ENCODE measurements at places on chromosomes 12 and 14.

DNA sequence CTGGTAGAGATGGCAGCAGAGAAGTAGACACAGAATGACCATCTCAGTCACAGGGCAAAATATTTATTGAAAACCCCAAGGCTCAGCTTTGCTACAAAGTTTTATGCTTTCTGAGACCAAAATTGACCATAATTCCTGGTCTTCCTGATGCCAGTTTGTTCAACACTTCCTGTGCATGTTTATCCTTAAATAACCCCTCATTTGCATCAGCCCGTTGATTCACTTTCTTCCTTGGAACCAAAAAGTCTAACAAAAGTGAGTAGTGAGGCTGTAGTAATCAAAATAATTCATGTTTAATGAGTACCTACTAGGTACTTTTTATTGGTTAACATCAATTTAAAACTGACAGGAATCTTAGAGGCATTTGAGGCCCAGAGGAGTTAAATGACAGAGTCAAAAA lies 51.7 kb downstream of the TRHDE start:
- no peak for DNase-seq

- DNase-seq: no peak
Measured at GRCh38 chr12:96402061-96402460, 1.8 kb upstream of the CDK17 start.

DNA sequence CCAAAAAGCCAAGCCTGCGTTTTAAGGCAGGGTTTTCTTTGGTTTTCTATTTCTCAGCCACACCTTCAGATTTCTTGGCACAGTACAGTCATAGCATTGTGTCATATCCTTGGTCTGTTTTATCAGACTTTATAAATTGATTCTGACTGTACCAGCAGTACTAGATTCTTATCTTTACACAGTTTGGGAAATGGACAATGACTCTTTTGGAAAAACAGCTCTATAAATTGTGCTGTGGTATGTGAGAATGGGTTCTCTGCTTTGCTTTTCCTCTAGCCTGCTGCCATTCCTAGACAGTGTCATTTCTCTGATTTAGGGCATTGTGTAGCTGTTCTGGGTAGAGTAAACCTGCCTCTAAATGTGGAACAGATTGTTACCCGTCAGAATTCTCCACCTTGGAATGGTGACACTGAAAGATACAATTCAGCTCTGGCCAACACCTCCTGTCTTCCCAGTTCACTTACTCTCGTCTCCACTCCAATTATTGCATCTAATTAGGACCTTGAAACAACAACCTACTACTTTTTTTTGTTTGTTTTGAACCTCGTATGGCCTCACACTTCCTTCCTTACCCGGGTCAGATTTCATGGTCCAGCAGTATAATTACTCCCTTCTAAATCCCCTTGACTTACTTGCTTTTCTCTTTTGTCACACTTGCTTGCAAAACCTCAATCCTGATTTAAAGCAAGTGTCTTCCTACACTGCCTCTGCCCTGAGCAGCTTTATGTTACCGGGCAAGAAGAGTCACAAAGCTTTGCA lies 226.3 kb downstream of the ERC1 start:
- no peak for DNase-seq

GRCh38 chr12:27685274-27685673 lies 11.0 kb upstream of the REP15 start:
- no peak for DNase-seq

DNA sequence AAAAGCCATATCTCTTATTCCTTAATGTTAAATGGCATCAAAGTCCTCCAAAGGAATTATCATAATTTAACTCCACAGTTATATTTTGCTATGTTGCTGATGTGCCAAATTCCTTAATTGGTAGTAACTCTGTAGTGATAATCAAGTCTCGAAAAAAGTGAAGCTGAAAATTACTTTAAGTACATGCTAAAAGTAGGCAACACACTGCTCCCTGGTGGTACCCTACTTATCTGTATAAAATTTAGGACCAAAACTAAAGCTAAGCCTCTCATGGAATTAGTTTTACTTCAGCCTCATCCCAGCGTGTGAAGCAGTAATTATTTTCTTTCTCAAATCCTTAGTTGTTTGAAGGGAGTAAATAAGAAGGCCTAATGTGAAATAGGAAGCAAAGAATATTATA lies 132.8 kb downstream of the TTLL5 start:
- no peak for DNase-seq

DNA sequence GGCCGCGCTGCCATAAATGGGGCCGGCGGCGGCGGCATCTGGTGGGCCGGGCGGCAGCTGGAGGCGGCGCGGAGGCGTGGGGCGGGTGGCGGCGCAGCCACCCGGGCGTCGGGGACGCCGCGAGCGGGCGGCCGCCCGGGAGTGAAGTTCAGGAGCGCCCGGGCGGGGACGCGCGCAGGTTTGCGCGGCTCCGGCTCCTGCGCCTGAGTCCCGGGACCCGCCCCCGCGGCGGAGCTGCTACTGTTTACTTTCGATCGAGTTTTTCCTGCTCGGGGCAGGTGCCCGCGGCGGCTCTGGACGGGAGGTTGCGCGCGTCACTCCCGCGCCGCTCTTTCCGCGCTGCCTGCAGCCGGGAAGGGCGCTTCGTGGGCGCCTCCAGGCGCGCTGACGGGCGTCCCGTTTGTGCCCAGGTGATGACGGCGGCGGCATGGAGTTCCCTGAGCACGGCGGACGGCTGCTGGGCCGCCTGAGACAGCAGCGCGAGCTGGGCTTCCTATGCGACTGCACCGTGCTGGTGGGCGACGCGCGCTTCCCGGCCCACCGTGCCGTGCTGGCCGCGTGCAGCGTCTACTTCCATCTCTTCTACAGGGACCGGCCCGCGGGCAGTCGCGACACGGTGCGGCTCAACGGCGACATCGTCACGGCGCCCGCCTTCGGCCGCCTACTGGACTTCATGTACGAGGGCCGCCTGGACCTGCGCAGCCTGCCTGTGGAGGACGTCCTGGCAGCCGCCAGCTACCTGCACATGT lies at the start of gene ZBTB42:
TSS of gene ZBTB42 (plus strand) at position 331 of the 749 bp plus-strand sequence. CDS start at position 428, 97 bp downstream.
- peak; percentile 38 for DNase-seq

GRCh38 chr12:40793471-40793870 lies 101.2 kb downstream of the CNTN1 start:
- no peak for DNase-seq

DNA sequence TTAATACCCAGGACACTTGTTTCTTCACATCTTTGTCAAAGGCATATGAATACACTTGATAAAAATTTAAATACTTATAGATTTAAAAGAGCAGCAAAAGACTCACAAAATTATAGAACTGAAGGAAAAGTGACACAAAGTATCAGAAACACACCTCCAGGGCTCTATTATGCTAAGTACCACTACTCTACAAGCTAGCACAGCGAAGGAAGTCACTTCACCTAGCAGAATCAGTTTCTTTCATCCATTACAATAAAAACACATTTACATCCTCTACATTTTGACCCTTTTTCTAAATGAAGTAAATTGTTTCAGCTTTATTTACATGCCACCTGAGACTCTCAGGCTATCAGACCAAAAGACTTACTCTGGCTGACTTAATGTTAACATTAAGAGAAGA lies 26.6 kb upstream of the PTPRB start:
- no peak for DNase-seq

DNA sequence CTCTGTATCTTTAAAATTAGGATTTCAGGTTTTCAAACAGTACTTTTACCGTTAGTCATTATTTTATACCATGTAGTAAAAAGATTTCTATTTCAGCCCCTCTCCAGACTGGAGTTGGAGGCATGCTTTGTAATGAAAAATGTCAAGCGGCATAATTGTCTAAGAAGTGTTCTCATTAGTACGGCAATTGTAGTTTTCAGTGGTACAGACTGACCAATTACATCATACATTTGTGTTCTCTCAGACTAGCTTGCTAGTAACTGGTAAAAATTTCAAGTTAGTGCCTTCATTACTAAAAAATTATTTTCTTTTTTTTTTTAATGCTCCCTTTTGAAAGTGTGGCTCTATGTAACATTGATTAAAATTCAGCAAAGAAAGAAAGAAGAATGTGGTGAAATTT lies 4.5 kb downstream of the USP30 start:
- DNase-seq: no peak

GRCh38 chr12:94909663-94910062 lies 93.8 kb downstream of the NDUFA12 start:
- no peak for DNase-seq

DNA sequence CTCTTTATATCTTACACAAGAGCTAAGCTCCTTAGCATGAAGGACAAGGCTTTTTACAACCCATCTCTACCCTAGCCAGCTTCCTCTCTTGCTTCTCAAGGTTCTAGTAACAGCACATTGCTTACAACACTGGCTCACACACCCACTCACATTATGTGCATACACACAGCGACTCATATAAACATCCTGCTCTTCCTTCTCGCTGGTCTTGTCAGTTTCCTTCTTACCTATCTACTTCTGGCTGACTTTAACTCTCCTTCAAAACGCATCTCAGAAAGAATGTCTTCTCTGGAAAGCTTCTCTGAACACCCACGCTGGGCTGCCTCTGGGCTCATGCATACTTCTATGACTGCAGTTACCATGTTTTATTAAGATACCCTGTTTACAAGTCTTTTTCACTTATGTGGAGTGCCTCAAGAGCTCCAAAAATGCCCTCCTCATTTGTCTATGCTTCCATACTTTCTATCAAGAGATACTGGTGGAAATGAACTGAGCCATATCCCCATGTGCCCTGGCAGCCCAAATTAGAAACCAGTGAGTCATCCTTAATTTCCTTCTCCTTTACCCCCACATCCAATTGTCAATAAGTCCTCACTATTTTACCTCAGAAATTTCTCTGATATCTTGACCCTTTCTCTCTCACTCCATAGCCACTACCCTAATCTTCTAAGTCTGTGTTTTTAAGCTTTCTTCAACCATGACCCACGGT lies 126.9 kb upstream of the KRAS start:
- no peak for DNase-seq

DNA sequence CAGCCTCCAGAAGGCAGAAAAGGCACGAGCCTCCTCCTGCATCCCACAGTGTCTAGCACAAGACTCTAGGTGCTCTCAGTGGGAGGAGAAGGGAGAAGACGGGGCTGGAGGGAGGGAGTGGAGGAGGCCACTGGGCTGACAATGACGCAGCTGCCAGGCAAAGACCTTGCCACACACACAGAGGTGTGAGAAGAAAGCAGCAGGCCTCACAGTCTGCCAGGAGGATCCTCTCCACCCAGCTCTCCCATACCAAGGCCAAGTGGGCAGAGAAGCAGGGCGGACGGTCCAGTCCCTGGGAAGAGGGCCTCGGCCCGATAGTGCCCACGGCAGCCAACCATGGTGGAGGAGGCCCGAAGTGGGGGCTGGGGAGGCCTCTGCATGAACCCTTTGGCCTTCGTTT lies 78.9 kb downstream of the NCOR2 start:
- no peak for DNase-seq

DNA sequence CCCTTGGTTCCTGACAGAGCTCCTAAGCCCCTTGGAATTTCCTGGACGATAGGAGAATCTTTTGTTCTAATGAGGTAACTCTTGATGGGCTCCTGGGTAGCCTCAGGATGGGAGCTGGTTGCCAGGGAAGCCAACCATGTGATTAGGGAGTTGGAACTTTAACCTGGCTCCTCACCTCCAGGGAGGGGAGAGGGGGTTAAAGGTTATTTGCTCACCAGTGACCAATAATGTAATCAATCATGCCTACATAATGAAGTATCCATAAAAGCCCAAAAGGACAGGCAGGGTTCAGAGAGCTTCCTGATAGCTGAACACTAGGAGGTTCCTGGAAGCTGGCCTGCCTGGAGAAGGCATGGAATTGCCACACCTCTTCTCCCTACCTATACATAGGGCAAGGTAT lies 6.2 kb upstream of the CNOT2 start:
- no peak for DNase-seq

GRCh38 chr14:105153331-105153731 lies 15.2 kb downstream of the JAG2 start:
- DNase-seq: no peak

DNA sequence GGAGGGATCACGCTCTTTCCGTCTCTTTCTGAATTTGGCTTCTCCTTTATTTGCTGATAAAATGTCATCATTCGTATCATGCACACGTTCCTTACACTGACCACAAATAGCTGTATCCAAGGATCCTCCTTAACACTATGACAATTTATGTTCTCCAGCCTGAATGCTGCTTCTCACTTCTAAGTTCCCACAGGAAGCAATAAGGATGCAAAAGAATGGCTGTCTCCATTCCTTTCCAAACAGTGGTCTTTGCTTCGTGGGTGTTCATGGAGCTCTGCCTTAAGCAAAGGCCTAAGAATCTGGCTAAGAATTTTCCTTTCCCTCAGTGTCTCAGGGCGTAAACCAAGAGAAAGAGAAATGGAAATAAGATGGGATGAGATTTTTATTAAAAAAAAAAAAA lies 200.2 kb downstream of the ITPR2 start:
- DNase-seq: no peak

GRCh38 chr12:109953656-109954055 lies 42.5 kb downstream of the GIT2 start:
- no peak for DNase-seq

- DNase-seq: no peak
Measured at GRCh38 chr12:16573398-16574077, 32.4 kb downstream of the LMO3 start.

GRCh38 chr14:81655423-81656314 lies 122.0 kb upstream of the SEL1L start:
- no peak for DNase-seq

DNA sequence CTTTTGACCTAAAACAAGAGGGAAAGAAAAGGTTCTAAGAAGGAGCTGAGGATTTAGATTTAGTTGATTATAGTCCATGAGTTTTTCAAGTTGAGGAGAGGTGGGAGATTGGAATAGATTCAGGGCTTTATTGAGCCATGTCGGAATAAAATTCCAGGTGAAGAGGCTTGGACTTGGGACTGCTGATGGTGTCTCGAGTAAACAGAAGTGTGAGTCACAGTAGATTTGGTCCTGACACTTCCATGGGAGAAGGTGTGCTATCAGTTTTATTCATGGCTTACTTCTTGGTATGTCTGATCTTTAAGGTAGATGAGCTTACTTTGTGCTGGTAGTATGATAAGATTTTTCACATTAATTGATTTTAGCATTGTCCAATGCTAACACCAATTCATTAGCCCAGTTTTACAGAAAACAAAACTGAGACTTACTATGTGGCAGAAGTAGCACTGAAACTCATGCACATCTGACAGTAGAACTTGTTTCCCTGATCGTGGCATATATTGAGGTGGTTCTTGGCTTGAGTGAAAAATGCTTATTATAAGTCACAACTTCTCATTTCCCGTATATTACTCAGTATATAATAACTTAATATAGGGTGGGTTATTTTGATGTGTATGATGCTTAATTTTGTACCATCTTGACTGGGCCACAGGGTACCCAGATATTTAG lies 172.4 kb upstream of the IGF1 start:
- no peak for DNase-seq

Data from DMS 273 treated with DMSO at 0.1 percent for 48 hours (cell line).